ENCODE measurements at places on chromosomes 7 and 10.
A peak's percentile ranks its signal among the peaks of the same experiment; 100 is the strongest.

GRCh38 chr7:33130184-33130583 lies 820 bp downstream of the BBS9 start:
- no peak for DNase-seq

DNA sequence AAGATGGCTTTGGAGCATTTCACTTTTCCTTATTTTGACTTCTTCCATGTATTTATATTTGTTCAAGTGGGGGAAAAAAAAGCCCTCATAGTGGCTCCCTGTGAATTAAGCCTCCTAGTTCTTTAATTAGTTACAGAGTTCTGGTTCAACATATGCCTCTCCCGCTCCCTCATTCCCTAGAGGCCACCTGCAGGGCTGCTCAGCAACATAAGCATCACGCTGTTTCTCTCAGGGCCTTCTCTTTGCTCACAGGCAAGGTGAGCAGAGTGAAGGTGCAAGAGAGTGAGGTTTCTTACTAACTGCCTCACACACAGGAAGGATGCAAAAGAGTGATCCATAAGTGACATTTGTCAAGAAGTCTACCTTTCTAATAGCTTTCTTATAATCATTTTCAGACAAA lies 196.7 kb downstream of the SEMA3E start:
- no peak for DNase-seq

DNA sequence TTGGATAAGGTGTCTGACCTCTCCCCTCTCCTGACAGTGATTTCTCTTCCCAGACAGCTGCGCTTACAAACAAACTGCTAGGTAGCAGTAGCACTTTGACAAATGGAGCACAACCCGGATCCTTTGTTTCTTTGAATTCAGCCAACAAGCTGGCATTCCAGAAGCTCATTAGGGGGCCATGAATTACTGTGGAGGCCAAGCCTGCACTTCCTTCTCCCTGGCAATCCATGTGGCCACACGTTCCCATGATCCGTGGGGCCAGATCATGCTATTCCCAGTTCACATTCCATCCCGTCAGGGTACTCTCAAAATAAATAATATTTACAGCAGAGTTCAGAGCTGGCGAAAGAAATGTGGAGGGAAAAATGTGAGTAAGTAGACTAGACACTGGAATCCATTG lies 172.4 kb downstream of the PRPF18 start:
- DNase-seq, result no peak

GRCh38 chr10:43136995-43137716 lies 1.1 kb upstream of the CSGALNACT2 start:
- no peak for DNase-seq

GRCh38 chr10:83666762-83667161 lies 472.5 kb upstream of the GHITM start:
- no peak for DNase-seq

- DNase-seq, result no peak
Observed at GRCh38 chr10:102111276-102111675, 8.9 kb downstream of the LDB1 start.

- DNase-seq, result no peak
Observed at GRCh38 chr7:1586827-1587705, 17.2 kb upstream of the PSMG3 start.

DNA sequence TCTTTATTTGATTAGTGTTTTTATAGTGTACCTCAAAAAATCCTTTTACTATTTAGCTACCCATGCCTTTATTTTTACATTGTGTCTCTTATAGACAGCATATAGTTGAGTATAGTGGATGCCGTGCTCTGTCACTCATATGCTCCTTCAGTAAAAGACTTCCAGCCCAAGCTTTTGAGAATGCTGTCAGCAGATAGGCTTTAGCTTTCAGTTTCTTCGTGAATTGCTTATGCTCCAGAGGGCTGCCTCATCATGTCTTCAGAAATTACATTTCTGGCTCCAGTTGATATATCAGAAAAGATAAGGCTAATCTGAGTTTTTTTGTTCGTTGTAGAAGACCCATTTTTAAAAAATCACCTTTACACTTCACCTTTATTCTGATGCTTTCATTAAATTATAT lies 332.0 kb downstream of the NXPH1 start:
- DNase-seq, result no peak

GRCh38 chr7:48274662-48275061 lies 103.4 kb downstream of the ABCA13 start:
- no peak for DNase-seq

GRCh38 chr7:29843093-29843492 lies 36.8 kb downstream of the WIPF3 start:
- no peak for DNase-seq

GRCh38 chr10:121988361-121989324 lies at the start of gene TACC2:
TACC2 (plus strand) TSS chr10:121989163; CDS start chr10:122021982, 32,819 bp downstream.
- DNase-seq, result no peak

- DNase-seq, result no peak
Observed at GRCh38 chr10:93753621-93754250, 4.0 kb upstream of the LGI1 start.

DNA sequence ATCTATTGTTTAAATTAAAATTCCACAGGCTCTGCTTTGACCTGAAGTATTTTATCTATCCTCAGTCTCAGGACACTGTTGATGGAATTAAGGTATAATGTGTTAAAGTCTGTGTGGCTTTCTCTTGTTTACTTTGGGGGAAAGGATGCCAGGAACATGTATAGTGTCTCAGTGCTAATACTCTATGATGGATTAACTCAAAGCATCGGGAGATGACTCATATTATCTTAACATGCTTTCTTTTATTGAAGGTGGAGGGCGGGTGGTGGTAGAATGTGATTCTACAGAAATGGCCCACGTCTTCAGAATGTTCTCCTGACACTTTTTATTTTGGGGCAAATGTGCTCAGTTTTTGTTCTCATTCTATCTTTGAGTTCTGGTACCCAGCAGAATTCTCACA lies 189.0 kb downstream of the ANKRD30A start:
- DNase-seq, result peak; percentile 16

DNA sequence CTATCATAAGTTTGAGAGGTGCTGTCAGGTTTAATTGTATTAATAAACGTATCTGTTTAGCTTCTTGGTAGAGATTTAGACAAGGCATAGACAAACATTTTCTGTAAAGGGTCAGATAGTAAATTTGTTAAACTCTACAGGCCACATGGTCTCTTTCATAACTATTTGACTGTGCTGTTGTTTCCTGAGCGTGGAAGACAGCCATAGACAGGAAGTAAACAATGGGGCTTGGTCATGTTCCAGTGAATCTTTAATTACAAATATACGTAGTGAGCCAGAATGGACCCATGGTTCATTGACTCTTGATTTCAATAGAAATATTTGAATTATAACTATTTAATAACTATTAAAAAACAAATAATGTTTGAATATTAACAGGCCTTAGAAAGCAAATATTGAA lies 451.1 kb downstream of the SH2D4B start:
- DNase-seq, result no peak

DNA sequence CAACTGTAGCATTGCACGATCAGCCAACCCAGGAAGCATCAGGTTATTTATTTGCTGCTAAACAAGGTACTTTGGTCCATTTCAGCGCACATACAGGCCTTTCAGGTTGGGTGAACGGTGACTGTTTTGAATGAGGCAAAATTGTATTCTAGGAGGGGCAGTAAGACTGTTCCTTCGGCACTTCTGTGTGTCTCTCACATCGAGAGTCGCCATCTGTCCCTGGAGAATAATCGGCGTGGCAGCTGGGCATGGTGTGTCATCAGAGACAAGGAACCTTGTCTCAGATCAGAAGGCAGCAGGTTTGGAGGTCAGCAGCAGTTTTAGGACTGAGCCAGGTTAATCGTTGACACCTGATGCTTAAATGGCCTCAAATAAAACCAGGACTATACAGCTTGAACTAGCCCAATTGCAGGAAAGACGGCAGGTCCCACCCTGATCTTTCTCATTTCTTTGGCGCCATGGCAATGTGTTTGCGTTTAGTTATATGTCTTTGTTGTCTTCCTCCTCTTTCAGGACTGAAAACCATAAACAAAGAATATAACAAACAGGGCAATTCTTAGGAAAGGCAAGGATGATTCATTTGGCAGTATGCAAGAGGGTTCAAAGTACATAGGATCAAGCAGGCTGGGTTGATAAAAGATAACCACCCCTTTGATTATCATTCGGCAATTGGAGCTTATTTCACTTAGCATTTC lies 92.0 kb upstream of the PRR15 start:
- DNase-seq, result no peak

DNA sequence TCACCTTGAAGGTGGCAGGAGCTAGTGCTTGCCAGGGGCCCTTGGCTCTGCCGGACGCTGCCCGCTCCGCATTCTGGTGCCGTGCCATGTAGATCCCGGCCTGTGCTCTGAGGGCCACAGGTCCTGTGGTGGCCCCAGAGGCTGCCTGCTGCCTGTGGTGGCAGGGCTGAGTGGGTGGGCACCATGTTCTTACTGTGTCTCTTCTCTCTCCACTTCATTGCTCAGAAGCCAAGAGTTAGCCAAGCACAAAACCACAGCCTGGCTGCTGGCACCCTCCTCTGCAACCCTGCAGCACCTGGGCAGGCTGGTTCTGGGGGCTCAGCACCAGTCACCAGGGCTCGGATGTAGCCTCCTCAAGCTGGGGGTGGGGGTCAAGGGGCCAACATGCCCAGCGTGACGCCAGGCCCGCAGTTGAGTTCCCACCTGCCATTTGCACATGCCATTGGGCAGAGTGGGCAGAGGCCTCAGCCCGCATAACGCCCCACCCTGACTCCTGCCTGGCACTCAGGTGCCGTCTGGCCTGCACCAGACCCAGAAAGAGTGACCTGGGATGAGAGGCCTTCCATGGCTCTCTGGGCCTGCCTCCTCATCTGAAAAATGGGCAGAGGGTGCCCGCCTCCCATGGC lies 16.3 kb downstream of the ZMIZ1 start:
- DNase-seq, result no peak

DNA sequence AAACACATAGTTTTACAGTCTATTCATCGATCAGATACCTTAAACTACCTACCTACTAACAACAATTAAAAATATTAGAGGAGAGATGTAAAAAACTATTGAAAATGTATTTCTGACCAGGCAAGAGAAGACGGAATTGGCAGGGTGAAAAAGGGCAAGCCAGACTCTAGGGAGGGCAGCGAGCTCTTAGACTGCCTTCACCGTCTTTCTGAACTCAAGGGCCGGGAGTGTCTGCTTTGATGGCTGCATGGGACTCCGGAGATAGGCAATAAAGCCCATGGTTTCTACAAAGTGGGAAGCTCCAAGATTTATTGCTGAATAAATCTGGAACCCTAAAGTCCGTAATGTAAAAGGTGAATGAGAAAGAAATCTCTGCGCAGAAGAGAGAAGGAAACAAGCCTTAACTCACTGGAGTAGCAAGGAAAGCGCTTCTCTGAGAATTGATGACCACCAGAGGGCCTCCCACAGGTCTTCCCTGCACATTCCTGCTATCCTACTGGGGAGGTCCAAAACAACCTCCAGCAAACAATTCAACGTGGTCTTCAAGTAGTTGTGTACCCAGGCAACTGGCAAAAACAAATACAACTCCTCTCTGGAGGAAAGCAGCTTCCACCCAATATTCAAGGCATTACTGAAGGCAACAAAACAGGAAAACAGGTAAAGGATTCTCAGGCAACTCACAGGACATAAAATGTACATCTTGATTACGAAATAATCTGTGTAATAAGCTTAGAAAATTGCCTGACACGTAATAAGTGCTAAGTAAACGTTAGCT lies 181.3 kb downstream of the SDK1 start:
- peak; percentile 46 for DNase-seq

DNA sequence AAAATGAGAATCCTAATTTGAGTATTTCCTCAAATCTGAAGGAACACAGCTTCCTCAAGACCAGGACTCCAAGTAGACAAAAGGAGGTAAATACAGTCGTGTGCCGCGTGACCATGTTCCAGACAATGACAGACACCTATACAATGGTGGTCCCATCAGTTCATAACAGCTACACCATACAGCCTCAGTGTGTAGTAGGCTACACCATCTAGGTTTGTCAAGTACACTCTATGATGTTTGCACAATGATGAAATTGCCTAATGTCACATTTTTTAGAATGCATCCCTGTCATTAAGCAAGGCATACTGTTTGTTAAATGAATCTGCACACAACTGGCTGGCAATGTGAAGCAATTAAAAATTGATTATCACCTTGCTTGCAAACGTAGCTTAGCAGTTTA lies 107.9 kb downstream of the PROSER2 start:
- DNase-seq, result no peak

DNA sequence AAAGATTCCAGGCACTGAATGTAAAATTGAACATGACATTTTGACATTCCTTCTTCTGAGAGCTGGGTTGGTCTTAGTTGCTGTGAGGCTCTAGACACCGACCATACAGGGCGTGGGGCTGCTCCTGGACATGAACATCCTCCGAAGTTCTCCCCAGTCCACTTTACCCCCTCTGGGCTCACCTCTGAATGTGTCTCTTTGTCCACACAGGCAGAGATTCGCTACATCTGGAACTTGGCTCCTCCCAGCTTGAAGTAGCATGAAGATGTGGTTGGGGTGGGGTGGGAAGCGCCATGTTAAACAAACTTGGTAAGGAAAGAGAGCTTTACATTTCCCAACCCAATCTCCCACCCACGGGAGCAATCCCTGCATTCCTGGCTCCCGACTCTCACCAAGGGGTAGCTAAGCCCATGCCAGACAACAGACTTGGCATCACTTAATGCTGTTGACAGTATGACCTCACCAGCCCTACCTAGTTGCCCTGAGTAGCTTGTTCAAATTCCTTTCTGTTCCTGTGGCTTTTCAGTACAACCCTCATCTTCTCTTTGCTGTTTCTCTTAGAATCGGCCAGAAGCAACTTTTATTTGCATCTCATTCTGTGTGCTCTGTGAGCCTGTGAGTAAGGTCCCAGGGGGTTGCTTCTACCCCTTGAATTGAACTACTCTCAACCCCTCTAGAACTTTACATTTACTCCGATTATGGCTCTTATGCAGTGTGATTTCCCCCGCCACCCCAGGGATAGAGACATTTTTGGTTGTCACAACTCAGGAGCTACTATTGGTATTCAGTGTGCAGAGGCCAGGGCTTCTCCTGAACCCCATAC lies 211.4 kb downstream of the SEC23IP start:
- DNase-seq, result no peak

GRCh38 chr7:158140538-158141220 lies 446.9 kb downstream of the PTPRN2 start:
- no peak for DNase-seq

GRCh38 chr7:1369916-1370657 lies 89.2 kb downstream of the MICALL2 start:
- no peak for DNase-seq

DNA sequence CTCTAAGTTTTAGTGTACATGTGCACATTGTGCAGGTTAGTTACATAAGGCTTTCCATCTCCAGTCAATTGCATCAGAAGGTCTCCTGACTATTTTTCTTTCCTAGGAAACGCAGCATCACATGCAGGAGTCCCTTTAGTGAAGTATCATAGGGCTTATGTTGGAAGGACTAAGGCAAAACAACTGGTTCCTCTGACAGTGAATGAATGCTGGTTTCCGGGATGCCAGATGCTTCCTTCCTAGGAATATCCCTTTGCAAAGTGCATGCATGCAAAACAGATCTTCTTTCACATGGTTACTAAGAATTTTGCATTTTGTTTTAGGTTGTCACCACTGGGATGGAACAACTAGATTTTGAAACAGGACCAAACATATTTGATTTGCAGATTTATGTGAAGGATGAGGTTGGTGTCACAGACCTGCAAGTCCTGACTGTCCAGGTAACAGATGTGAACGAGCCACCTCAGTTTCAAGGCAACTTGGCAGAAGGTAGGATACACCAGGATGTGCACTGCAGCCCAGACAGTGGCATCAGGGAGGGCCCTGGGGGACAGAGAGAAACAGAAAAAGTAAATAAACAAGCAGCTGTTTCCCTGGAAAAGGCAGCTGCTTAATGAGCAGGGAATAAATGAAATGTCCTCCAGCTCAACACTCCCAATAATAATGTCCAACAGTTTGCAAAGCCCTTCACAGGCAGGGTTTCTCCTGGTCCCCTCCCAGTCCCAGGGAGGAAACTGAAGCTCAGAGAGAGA lies 17.8 kb downstream of the CDHR3 start:
- DNase-seq, result no peak

All from RWPE1 (cell line).